ENCODE measurements at places on chromosomes 6 and 20. TPM values are rescaled to one million over a fixed set of nuclear protein-coding genes. Genes with fewer than 3 reads are reported as not detected.

The PRKN gene
- 0.13 TPM for total RNA-seq

The KCNQ2 gene
- total RNA-seq = not detected

The POPDC3 gene
- 0.34 TPM for total RNA-seq

The SYNDIG1 gene
- not detected for total RNA-seq

The EFCAB8 gene
- total RNA-seq = not detected

The ECT2L gene
- total RNA-seq = not detected

The PRICKLE4 gene
- total RNA-seq = 1.3 TPM

The HTR1E gene
- total RNA-seq = not detected

The BICRAL gene
- 2.7 TPM for total RNA-seq

The COL20A1 gene
- total RNA-seq = not detected

The GRM1 gene
- total RNA-seq = not detected

The STMN3 gene
- 1.7 TPM for total RNA-seq

The DLK2 gene
- total RNA-seq = not detected

The TP53TG5 gene
- not detected for total RNA-seq

The PROCR gene
- total RNA-seq = 206 TPM

The SLC17A2 gene
- not detected for total RNA-seq

The LAMA2 gene
- total RNA-seq = 0.59 TPM

The HLA-E gene
- total RNA-seq = 594 TPM

The GSTA2 gene
- not detected for total RNA-seq

The AARS2 gene
- total RNA-seq = 16.1 TPM

The RBM24 gene
- total RNA-seq = 4.4 TPM

The PGC gene
- not detected for total RNA-seq

Data from mammary microvascular endothelial cell (primary cell).